ENCODE measurements at places on chromosomes 16 and 17.

GRCh38 chr17:78678222-78678557, 101.0 kb upstream of the DNAH17 start:
- DNase-seq, result no peak

GRCh38 chr17:49454050-49454449, 39.4 kb upstream of the PHB1 start:
- no peak for DNase-seq

DNA sequence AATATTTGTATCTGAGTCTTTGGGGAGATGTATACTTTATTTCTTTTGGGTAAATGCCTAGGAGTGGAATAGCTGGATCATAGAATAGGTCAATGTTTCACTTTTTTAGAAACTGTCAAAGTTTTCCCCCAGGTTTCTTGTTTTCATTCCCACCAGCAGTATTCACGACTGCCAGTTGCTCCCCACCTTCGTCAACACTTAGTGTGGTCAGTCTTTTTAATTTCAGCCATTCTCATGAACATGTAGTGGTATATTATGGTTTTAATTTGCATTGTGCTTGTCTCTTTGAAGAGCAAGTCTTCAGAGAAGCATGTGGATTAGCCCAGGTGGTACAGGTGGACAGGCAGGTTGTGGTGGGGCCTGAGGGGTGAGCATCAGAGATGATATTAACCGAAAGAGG, 53.8 kb downstream of the TEKT5 start:
- no peak for DNase-seq

- no peak for DNase-seq
Measured at GRCh38 chr17:38572669-38573365, 32.9 kb downstream of the SRCIN1 start.

- DNase-seq, result no peak
Measured at GRCh38 chr17:18224387-18225120, 881 bp upstream of the LLGL1 start.

Measured in stimulated activated CD4-positive, alpha-beta T cell treated with anti-CD3 and anti-CD28 coated beads, Interleukin-2, amount 100 ng/mL, for 48 hours (primary cell).